Epithelial cell of prostate (primary cell): ENCODE measurements at places on chromosomes 4 and X.

DNA sequence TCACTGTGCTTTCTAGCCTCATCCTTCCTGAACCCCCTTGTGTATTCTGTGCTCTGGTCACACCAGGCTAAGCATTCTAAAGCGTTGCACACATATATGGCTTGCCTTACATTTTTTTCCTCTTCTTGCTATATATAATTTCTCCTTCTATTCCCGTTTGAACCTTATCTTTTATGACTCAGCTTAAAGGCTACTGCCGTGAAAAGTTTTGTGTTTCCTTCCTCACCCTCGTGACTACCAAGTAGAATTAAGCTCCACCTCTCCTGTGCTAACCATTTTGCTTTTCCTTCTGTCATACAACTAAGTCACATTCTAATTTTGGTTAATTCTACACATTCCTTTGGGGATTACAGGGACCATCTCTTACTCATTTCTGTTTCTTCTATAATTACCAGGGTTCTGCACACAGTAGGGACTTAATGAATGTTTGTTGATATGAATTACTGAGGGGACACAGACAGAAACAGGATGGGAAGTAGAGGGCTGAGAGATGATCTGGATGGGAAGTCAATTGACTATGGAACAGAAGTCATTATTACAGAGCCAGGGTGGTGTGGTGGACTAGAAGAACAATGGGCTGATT, 67.1 kb downstream of the DOCK11 start:
- DNase-seq: no peak

- no peak for DNase-seq
Measured at GRCh38 chr4:140609548-140610425, 41.0 kb upstream of the UCP1 start.

GRCh38 chr4:9970399-9971011, 50.8 kb downstream of the SLC2A9 start:
- no peak for DNase-seq

GRCh38 chrX:47844117-47844516, 7.4 kb downstream of the ZNF81 start:
- DNase-seq: no peak

GRCh38 chrX:4277122-4277521, 563.7 kb upstream of the PRKX start:
- DNase-seq: no peak

- DNase-seq: no peak
Measured at GRCh38 chr4:31557437-31557836, 837.3 kb downstream of the PCDH7 start.

DNA sequence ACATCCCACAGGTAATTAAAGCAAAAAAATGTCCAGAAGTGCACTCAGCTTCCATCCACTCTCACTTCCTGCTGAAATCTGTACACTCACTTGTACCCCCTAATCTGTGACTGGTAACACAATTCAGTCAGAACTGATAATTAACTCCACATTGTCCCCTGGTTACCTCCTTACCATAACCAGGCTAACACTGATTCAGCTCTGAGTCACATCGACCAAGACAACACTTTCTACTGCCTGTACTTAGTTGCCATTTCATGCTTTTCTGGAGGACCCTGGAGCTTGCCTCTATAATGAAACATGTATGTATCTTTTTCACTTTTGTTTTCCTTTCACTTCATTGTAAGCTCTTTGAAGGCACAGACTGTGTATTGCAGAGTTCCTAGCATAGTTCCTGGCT, 130.9 kb upstream of the GABRG1 start:
- DNase-seq: no peak

- no peak for DNase-seq
Measured at GRCh38 chr4:15779306-15779705, 1.2 kb downstream of the CD38 start.

DNA sequence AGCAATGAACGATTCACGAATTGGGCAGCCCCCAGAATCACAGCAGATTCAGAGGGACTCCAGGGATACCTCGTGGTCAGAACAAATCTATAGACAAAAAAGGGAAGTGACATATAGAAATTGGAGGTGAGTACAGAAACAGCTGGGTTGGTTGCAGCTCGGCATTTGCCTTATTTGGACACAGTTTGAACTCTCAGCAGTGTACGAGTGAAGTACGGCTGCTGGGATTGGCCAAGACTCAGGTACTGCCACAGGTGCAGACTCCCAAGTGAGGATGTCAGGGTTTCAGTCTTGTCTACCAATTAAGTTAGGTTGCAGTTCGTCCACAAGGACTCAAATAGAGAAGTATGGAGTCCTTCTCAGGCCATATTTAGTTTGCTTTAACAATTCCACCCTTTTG, 28.2 kb downstream of the HTT-AS start:
- no peak for DNase-seq

- DNase-seq: no peak
Measured at GRCh38 chr4:7662507-7662846, 227.7 kb upstream of the PSAPL1 start.

DNA sequence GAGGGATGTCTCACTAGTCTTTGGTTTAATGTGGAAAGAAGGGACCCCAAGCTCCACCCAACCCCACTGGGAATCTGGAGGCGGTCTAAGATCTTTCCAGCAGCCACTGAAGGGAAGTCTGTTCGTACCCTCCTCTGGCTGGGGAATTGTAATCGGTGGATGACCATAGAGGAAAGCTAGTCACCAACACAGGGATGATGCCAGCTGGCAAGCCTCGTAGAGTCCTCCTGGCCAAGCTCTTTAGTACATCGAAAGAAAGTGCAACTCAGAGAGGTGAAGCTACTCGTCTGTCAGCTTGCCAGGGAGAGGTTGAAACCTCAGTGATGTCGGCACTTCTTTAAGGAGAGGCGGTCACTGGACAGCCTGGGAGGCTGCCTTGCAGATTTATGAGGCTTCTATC, 58.7 kb downstream of the MAMLD1 start:
- DNase-seq: no peak

DNA sequence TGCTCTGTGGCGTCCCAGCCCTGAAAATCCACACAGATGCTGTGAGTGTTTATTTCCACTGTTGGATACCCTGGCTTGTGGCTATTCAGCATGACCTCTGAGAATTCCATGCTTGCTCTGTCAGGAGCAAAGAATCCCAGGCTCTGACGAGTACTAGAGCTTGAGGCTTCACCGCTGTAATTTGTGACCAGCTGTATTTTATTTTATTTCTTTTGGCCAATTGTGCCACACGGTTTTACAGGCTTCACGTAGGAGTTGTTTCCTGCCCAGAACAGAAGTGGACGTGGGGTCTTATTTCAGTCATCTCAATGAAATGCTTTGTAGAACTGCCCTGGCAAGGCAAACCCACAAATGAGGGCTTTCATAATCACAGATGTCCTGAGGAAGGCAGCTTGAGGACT, 69.4 kb upstream of the CLDN34 start:
- DNase-seq: no peak

GRCh38 chr4:15659768-15660570, 4.8 kb upstream of the FBXL5 start:
- peak; percentile 40 for DNase-seq
